EL (cell line): ENCODE measurements at places on chromosomes 12 and 14.

- DNase-seq = no peak
Measured at GRCh38 chr12:24488091-24488596, 460.8 kb downstream of the BCAT1 start.

GRCh38 chr14:92982956-92983355 lies 60.0 kb downstream of the CHGA start:
- DNase-seq = no peak

DNA sequence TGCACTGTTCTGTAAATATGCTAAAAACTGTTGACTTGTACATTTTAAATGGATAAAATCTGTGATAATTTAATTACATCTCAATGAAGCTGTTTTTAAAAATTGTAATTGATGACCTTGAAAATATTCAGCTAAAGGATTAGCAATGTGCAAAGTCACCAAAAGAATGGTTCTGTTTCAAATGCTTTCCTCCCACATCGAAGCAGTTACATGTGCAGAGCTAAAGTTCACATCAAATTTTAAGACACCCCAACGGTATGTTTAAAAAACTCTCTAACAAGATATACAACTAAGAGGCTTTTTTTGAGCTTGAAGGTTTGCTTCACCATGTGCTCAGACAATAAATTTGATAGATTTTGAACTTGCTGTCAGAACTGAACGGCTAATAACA lies 114.6 kb upstream of the KRAS start:
- no peak for DNase-seq

GRCh38 chr12:124213666-124214347 lies 81.1 kb upstream of the RFLNA start:
- no peak for DNase-seq

- DNase-seq = peak; percentile 90
Measured at GRCh38 chr12:110744151-110744571, 1.5 kb upstream of the PPP1CC start.

- DNase-seq = peak; percentile 40
Measured at GRCh38 chr12:43282106-43282505, 269.9 kb downstream of the ADAMTS20 start.

- peak; percentile 33 for DNase-seq
Measured at GRCh38 chr12:131929581-131930456, 743 bp downstream of the PUS1 start.

DNA sequence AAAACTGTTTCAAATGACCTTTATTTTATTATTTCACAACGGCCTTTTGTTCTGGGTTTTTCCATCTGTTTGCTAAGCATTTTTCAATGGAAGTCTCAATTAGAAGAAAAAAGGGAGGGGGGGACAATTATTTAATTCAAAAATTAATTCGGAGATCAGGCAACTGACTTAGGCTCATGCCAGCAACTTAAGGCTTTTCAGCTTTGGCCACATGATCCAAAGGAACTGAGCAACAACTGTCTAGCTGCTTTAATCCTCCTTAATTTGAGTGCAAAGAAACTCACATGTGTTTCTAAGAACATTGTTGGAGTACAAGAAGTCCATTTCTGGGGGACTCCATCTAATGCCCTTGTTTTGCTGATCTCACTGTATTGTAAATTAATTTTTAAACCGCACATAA lies 188.0 kb downstream of the EXOC5 start:
- DNase-seq = no peak

DNA sequence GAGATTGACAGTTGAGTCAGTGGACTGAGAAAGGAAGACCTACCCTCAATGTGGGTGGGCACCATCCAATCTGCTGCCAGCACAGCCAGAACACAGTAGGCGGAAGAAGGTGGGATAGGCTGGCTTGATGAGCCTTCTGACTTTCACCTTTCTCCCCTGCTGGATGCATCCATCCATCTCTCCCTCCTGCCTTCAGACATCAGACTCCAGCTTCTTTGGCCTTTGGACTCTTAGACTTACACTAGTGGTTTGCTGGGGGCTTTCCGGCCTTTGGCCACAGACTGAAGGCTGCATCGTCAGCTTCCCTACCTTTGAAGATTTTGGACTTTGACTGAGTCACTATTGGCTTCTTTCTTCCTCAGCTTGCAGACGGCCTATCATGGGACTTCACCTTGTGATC lies 456.5 kb upstream of the MIS18BP1 start:
- DNase-seq = no peak

DNA sequence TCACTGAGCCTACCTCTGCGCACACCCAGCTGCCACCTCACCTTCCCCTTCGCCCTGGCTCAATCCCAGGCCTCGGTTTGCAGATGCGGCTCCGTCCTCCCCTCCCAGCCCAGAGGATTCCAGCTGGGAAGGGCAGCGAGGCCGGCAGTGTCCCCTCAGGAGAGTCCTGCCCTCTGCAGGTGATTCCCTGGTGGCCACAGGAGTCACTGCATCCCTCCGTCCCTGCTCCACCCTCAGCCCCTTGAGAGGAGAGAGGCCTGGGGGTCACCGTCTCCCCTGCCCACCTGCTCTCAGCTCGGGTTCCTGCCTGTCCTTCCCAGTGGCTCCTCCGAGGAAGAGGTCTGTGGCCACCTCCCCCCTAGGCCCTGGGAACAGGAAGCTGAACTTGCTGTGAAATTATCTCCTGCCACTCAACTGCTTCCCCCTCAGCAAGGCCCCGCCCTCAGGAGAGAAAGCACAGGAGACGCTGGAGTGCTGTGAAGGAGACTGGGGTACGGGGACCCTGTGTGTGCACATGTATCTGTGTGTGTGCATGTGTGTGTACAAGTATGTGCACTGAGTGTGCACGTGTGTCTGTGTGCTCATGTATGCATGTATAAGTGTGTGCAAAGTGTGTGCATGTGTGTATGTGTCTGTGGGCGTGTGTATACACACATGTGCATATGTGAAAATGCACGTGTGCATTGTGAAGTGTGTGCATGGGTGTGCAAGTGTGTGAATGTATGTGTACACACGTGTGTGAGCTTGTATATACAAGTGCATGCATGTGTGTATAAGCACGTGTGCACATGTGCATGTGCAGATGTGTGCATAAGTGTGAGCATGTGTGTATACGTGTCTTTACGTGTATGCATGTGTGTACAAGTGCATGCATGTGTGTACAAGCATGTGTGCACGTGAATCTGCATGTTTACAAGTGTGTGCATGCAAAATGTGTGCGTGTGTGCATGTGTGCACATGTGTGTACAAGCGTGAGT lies 13.2 kb upstream of the GALNT9 start:
- DNase-seq = no peak

GRCh38 chr12:46374310-46374709 lies 1.7 kb upstream of the SLC38A2 start:
- DNase-seq = no peak

DNA sequence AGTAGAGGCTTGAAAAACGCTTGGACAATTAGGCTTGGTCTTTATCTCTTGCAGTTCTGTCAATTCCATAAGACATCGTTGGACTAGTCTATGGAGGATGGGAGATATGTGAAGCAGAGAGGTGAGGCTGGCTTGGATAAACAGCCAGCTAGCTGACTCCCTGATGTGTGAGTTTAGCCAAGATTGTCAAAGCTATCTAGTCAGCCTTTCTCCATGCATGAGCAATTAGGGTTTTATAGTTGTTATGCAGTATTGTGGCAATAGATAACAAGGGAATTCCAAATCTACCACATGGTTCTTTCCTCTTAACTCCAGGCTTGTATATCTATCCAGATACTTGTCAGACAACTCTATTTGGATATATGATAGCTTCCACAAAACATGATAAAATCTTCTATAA lies 153.6 kb upstream of the NRXN3 start:
- no peak for DNase-seq

GRCh38 chr12:41302979-41303403 lies 114.9 kb downstream of the PDZRN4 start:
- DNase-seq = no peak

- no peak for DNase-seq
Measured at GRCh38 chr12:116881325-116881876, at the start of gene HRK. Gene HRK, minus strand, starts transcription at chr12:116881441. Its CDS starts 134 bp downstream, at chr12:116881307.

DNA sequence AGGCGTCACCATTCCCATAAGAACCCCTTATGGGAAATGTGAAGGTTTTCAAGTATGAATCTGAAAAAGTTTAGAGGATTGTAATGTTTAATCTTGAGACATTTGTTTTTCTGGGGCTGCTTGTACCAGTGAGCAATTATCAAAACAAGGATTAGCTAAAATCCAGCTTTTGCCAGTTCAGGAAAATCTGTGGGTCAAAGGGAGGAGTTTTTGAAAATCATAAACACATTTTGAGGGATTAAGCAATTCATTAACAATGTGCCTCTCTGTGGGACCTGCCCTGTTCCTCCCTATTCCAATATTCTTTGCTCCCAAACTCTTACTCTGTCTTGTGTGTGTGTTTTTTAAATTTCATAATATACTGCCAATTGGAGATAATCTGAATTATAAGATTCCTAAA lies 11.7 kb upstream of the DAAM1 start:
- DNase-seq = no peak

DNA sequence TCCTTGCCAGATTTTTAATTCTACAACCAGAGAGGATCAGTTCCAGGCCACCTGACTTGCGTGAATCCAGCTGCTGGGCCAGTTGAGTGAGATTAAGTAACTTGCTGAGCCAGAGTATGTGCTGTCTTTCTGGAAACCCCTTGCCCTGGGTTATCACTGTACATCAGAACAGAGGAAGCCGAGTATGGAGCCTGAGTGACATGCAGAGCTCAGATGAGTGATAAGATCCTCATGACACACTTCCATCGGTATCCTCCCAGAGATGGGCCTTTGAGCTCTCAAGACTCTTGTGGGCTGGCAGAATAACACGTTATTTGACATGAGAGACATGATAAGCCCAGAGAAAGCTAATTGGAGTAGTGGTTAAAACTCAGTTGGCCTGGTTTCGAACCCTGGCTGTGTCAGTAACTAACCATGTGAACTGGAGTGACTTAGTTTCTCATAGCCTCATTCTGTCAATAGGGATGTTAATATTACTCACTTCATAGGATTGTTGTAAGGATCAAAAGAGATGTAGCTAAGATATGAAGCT lies 388.1 kb downstream of the ZFP36L1 start:
- DNase-seq = peak; percentile 33

DNA sequence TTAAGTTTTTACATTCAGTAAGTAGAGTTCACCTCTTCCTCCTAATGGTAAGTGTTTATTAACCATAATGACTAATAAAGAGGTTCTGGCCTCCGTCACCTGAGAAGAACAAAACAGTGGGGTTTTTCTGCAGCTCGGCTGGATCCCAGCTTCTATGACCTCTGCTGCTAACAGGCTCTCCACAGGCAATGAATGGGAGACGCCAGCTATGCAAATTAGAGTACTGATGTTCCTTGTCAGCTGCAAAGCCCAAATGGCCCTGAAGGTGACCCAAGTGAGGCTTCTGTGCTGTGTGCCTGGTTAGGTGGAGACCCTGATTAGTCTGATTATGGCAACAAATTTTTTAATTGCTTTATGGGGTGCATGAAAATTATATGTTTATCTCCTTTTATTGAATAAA lies 218.1 kb downstream of the APAF1 start:
- DNase-seq = no peak

GRCh38 chr12:30985814-30986452 lies 59.4 kb downstream of the TSPAN11 start:
- peak; percentile 40 for DNase-seq

DNA sequence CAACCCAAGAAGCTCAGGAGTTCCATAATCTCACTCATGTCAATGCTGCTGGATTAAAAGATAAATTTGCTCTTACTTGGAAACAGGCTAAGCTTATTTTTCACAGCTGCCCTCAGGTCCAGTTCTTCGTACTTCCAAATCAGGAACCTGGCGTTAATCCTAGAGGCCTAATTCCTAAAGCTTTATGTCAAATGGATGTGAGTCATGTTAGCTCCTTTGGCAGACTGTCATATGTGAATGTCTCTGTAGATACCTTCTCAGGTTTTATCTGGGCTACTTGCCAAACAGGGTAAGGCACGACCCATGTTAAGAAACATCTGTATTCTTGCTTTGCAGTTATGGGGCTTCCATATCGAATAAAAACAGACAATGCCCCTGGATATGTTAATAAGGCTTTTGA lies 504.6 kb downstream of the ALG10 start:
- no peak for DNase-seq

- no peak for DNase-seq
Measured at GRCh38 chr14:101243587-101244338, 317.5 kb upstream of the DIO3 start.

GRCh38 chr14:25102788-25103187 lies 52.8 kb upstream of the STXBP6 start:
- no peak for DNase-seq

- peak; percentile 99 for DNase-seq
Measured at GRCh38 chr14:54312166-54312801, 84.5 kb upstream of the CDKN3 start.

DNA sequence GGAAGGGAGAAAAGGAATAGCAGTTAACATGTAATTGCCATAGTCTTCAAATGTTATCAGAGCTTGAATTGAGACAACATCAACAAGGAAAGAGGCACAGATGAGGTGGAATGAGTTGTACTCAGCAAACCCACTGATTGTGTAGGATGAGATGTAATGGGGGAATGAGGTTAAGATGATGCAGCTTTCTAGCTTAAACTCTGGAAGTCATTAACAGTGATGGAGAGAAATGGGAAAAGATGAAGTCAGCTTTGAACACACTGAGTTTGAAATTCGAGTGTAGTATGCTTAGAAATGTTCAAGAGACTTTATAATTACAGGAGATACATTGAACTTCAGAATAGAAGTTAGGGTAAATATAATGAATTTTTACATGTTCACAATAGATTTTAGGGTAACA lies 106.9 kb downstream of the PRKD1 start:
- DNase-seq = no peak

- DNase-seq = peak; percentile 93
Measured at GRCh38 chr14:59189786-59190368, 1.4 kb downstream of the DAAM1 start.

GRCh38 chr14:55968741-55969140 lies 149.5 kb upstream of the PELI2 start:
- no peak for DNase-seq

DNA sequence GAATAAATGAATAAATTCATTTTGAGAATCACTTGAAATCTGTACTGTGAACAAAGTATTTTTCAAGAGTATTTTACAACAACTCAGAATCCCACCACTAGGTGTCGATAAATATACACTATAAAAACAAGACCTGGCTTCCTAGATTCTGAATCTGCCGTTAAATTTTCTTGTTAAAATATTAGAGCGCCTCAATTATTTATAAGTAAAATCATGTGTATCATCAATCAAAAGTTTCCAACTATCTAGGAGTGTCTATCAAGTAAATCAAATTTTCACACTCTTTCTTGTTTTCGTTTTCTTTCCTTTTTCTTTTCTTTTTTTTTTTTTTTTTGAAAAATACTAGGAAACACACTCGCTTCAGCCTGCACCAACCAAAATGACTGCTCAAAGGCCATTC lies 179.2 kb upstream of the DCN start:
- peak; percentile 28 for DNase-seq

DNA sequence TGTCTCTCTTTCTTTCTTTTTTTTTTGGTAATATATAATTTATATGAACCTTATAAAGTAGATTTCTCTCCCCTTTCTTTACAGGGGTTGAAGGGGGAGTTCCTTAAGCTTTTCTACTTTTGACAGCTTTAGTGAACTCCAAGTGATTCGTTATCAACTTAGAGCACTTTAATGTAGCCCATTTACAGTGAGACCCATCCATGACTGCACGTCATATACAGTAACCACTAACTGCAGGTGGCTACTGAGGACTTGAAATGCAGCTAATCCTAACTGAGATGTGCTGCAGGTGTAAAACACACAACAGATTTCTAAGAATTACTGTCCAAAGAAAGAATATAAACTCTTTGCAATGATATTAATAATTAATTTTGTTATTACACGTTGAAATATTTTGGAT lies 582 bp downstream of the LRRIQ1 start:
- DNase-seq = no peak
